ENCODE measurements at places on chromosomes 2 and 18. TPM values are rescaled to one million over a fixed set of nuclear protein-coding genes. Genes with fewer than 3 reads are reported as not detected.

Gene LIMS4
- total RNA-seq = 3.1 TPM

Gene CNDP1
- total RNA-seq = not detected

Gene C1GALT1C1L
- total RNA-seq = not detected

Gene ZNF519
- total RNA-seq = 3.7 TPM

Gene GALR1
- 0.83 TPM for total RNA-seq

Gene LYG2
- total RNA-seq = not detected

Gene PDE11A
- total RNA-seq = 1.7 TPM

Gene C1QL2
- not detected for total RNA-seq

Gene GCA
- total RNA-seq = 23.9 TPM

Gene ANKRD29
- total RNA-seq = 6.6 TPM

Gene PMAIP1
- total RNA-seq = 2.5 TPM

Gene UCN
- 2.3 TPM for total RNA-seq

Gene EPG5
- 33.2 TPM for total RNA-seq

Gene KCTD1
- total RNA-seq = 2.5 TPM

Gene NPHP1
- not detected for total RNA-seq

Gene REG3G
- not detected for total RNA-seq

Gene PXDN
- total RNA-seq = 18.2 TPM

Gene APCDD1
- 17.3 TPM for total RNA-seq

Gene ADGRF3
- total RNA-seq = not detected

Gene MAPK4
- total RNA-seq = 0.54 TPM

Gene MARCO
- 3.9 TPM for total RNA-seq
